Activated CD4-positive, alpha-beta T cell treated with anti-CD3 and anti-CD28 coated beads for 48 hours (primary cell): ENCODE measurements at places on chromosomes 6 and 20.

GRCh38 chr20:11443382-11444119 is 474.1 kb upstream of the BTBD3 start:
- DNase-seq: no peak

- no peak for DNase-seq
These were observed 114.0 kb upstream of the NEDD9 start for GRCh38 chr6:11346516-11346915.

- no peak for DNase-seq
These were observed 244.4 kb downstream of the FOXA2 start for GRCh38 chr20:22339946-22340345.

- no peak for DNase-seq
These were observed 71.4 kb upstream of the PRSS16 start for GRCh38 chr6:27176096-27176495.

DNA sequence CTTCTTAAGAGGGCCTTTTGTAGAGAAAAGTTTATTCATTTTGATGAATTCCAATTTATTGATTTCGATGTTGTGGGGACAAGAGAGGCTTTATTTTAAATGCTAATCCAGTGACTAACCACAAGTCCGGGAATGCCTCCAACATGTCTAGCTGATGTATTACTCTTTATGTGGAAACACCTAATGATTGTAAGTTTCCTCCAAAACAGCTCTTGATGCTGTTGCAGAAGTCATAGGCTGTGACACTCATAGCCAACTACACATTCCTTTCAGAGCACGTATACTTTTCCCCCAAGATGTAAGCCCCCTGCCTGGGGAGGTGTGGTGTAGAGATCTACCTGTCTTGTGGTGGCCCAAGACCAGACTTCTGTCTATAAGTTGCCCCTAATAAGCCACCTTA is 61.3 kb upstream of the RNF24 start:
- no peak for DNase-seq

DNA sequence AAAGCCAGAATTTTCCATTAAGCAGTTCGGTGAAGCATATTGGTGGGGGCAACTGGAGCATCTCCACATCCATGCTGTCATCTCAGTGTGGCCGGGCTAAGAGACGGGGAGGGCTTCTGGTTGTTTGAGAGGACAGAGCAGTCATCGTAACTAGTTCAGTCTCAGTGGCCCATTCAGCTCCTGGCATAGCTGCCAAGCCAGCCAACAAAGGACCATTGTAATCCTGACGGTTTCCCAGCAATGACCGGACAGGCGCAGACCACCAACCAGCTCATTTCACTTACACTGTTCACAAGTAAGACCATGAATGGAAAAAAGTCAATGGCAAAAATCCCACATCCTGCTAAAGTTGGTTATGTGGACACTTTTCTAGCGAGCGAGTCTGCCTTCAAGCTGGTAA is 14.9 kb upstream of the HDDC2 start:
- no peak for DNase-seq
